Naive B cell (primary cell): ENCODE measurements at places on chromosomes 7 and 10.

- peak; percentile 19 for DNase-seq
Measured at GRCh38 chr7:37495574-37496184, 47.0 kb upstream of the ELMO1 start.

- no peak for DNase-seq
Measured at GRCh38 chr7:91347290-91347689, 83.1 kb downstream of the FZD1 start.

GRCh38 chr7:90726623-90727022 lies 130.5 kb downstream of the CDK14 start:
- DNase-seq = no peak

DNA sequence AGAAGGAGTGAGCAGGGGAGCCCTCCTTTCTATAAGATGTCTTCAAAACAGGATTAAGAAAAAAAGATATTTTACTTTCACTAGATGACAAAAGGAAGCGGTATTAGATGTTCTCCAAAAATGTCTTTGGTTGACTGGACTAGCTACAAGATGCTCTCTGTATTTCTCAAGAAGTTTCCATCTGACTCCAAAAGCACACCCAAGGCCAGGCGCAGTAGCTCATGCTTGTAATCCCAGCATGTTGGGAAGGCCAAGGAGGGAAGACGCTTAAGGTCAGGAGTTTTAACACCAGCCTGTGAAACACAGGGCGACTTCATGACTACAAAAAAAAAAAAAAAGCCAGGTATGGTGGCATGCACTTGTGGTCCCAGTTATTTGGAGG lies 84.5 kb downstream of the PIP4K2A start:
- no peak for DNase-seq

DNA sequence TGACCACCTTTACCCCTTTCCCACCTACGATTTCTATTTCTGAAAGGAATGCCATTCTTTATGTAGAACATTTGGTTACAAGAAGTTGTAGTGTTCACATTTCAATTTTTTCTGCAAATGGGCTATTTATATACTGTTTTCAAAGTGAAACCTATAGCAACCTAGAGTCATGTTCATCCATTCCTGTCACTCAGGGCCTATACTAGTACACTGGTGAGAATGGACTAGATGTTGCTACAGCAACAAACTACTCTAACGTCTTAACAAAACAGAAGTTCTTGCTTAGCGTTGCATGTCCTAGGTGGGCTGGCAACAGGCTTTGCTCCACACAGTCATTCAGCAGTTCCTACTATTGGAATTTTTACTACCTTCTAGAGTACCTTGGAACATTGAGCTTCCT lies 16.3 kb downstream of the CASD1 start:
- no peak for DNase-seq

GRCh38 chr7:149191851-149192250 lies 3.5 kb upstream of the ZNF282 start:
- no peak for DNase-seq

- no peak for DNase-seq
Measured at GRCh38 chr7:149779502-149779805, 6.1 kb upstream of the ZNF467 start.

GRCh38 chr10:69421611-69422308 lies 5.0 kb upstream of the TACR2 start:
- DNase-seq = no peak

DNA sequence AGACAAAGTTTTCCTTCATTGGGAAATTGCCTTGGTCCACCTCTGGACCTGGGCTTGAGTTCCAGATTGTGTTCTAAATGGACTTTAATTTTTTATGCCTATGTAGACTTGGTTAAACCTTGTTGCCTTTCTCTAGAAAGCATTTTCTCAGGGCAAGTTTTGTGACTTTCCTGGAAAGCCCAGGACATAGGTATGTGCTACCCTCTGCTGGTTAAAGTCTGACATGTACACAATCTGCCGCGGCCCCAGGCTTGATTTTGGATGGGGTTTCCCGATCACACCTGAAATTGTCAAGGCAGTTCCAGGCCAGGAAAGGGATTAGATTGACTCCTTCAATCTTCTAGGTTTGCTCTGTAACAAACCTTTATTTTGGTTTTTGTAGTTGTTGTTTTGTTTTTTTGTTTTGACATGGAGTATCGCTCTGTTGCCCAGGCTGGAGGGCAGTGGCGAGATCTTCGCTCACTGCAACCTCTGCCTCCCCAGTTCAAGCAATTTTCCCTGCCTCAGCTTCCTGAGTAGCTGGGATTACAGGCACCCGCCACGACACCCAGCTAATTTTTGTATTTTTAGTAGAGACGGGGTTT lies 14.1 kb upstream of the AKR1B10 start:
- DNase-seq = no peak

DNA sequence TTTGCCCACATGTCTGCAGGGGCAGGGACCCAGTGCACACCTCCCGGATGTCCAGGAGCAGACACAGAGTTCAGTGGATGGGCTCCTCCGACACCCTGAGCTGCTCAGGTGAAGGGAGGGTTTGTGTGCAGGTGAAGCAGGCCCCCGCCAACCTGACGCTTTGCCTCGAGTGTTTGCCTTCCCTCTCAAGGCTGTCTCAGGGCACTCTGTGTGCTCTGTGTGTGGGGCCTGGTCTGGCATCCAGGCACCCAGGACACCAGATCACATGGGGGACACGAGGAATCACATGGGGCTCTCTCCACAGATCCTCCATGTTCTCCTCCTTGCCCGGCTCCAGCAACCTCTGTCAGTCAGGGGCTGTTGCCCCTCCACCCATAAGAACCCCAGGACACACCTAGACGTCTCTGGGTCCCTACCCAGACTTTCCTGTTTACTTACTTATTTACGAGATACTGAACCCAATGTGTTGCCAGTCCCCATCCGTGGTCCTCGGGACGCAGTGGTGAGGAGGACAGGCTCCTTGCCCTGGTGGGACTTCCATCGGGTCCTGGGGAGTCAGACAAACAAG lies 99.5 kb downstream of the HTR5A start:
- DNase-seq = no peak

GRCh38 chr7:65269150-65269856 lies 104.4 kb upstream of the ZNF92 start:
- peak; percentile 28 for DNase-seq

DNA sequence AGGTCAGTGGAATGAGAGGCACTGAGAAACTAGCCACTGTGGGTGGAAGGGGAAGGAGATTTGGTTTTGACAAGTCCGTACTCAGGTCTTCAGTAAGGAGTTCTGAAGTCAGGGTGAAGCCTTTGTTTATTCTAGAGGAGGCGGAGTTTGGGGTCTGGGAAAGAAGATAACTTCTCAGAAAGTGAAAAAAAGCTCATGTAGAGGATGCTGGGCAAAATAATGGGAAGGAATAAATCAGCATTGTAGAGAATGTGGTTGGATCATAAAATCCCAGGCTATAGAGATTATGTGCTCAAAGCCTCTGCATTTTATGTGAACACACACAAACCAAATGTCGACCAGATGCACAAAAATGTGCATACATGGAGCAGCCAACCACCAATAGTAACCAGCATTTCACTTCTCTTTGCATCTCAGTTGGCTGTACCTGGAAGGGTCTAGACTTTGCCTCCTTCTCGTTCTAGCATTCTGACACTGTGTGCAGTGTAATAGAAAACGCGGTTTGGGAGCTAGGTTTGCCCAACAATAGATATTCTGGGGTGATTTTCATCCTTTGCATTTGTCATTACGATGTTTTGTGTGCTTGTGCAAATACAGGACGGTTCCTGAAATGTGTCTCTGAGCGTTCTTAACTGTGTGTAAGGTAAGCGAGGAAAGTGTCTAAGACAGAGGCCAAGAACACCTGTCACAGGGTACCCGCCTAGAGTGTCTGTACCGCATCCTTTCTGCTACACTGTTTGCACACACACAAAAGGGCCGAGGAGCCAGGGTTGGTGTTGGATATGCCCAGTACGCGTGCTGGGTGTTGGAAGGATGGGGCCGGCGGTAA lies 603 bp upstream of the HECW1 start:
- no peak for DNase-seq

DNA sequence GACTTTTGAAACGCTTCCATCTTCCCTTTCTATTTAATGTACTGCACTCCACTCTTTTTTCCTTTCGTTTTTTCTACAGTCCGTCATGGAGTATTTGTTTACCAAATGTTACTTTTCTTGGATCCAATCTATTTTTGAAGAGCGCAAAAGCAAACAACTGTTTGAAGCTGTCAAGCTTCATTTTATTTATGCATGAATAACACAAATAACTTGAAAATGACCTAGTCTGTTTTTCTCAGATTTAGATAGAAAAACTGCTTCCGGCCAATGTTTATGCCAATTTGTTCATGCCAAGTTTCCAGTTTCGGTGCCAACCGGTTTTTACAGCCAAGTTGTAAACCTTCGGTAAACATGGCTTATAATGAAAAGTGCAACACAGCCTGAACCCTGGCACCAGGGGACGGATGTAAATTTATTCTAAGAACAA lies 150.9 kb upstream of the KLF6 start:
- no peak for DNase-seq

- DNase-seq = no peak
Measured at GRCh38 chr7:155222573-155222972, 75.1 kb upstream of the INSIG1 start.

GRCh38 chr7:89687211-89687610 lies 467.1 kb upstream of the STEAP1 start:
- DNase-seq = no peak

GRCh38 chr7:111401516-111401915 lies 160.8 kb downstream of the IMMP2L start:
- no peak for DNase-seq

GRCh38 chr7:128708824-128709223 lies 30.3 kb upstream of the CALU start:
- DNase-seq = no peak

GRCh38 chr10:19968745-19969144 lies 152.5 kb downstream of the PLXDC2 start:
- no peak for DNase-seq

GRCh38 chr7:8000315-8000941 lies 31.8 kb downstream of the GLCCI1 start:
- no peak for DNase-seq

DNA sequence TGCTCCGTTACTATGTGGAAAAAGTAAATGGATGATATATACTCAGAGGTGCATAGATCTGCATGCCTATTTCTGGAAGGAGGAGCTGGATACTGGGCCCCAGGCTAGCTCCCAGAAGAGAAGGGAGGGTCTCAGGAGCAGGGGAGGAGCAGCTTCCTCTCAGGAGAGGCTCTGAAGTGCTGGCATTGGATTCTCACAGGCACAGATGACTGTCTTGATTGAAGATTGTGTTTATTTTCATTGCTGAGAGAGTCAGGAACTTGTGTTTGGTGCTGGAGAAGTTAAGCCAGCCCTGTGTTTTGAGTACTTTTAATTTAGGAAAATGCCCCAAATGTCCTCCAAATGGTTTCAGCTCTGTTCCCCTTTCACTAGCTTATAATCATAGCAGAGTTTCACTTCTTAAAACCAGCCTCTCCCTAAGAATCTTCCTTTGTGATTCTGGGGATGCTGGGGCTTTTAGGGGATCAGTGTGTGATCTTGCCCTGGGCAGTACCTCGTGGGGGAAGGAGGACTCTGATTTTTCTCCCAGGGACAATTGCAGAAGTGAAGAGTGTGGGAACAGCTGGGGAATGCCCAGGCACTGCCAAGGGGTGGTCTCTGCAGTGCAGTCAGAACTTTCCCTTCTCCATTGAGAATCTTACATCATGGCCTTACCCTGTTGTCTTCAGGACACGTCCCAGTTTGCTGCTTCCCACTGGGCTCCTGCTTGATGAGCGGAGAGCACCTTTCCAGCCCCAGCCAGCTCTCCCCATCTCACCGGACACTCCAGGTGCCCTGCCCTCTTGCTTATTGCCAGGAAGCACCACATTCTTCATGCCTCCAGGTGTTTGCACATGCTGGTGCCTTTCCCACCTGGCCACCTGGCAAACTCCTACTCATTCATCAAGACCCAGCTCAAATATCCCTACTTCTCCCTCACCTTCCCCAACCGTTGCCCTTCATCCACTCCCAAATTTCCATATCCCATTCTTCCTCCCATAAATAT lies 102.8 kb downstream of the ARHGAP22 start:
- no peak for DNase-seq

DNA sequence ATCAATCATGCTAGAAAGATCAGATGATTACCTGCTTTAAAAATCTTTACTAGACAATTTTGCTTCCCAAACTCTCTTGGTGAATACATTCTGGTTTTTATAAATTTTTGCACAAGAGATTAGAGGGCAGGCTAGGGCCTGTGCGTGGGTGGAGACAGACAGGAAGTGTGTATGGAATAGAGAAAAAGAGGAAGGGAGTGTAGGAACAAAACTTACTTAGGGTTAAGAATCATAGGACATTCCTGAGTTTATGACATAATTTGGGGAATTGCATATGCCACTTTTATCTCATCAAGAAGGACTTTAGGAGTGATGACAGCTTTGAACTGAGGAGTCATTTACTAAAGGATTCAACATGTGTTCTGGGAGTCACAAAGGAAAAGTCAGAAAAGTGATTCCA lies 31.3 kb downstream of the LAMB1 start:
- DNase-seq = no peak

GRCh38 chr7:117587931-117588330 lies 108.1 kb downstream of the CFTR start:
- no peak for DNase-seq

- no peak for DNase-seq
Measured at GRCh38 chr10:22615101-22615500, 99.3 kb downstream of the PIP4K2A start.

GRCh38 chr7:130273933-130274255 lies 7.2 kb downstream of the CPA2 start:
- no peak for DNase-seq

DNA sequence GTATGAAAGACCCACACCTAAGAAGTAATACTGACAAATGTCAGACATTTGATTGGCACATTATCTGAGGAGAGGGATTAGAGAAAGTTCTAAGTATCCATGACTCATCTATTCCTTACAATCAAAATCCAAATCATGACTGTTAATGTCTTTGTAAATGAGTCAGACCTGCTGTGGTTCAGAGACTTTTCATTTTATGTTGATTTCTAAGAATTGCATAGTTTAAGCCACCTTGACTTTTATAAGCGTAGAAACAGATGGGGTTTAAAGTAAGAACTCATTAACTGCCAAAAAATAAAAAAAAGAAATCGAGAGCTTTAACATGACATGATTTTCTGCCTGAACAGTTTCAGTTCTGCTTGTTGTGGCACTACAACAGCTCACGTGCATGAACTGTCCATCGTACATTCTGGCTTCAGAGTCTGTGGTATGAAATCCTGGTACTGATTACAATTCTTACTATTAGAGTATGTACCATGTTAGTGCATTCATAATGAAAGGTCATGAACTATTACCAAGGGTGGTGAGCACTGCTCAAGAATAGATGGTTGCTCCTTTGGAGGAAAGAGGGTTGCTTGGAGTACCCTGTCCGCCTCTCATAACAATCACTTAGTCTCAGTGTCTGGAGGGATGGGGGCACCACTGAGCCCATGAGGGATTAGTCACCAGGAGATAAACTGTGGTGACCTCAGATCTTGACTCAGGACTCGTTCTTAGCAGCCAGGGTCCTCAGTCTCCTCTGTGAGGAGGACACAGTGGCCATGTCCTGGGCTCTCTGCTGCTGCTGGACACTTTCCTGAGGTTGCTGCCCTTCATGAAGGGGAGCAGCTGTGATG lies 42.2 kb downstream of the ACSM6 start:
- peak; percentile 16 for DNase-seq

DNA sequence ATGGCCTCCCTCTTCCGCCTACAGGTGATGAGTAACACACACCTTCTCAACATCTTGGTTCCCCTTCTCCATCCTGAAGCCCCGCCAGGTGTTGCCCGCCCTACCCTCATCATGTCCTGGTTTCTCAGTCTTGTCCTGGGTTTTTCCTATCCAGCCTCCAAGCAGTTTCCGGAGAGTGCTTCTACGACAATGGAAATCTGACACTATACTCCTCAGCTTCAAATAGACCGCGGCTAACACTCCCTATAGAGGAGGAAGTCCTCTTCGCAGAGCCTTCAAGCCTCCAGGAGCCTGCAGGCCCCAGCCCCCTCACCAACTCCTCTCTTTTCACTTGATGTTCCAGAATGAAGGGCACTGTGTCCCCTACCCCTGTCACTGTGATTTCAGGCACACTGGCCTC lies 147.4 kb downstream of the PRPF18 start:
- DNase-seq = no peak
